ENCODE measurements at places on chromosomes 2 and 18. TPM values are rescaled to one million over a fixed set of nuclear protein-coding genes. Genes with fewer than 3 reads are reported as not detected.

The SERPINB2 gene
- not detected for total RNA-seq

The GRB14 gene
- total RNA-seq, result not detected

The DOCK10 gene
- total RNA-seq, result 343 TPM

The KHK gene
- 12.4 TPM for total RNA-seq

The FRZB gene
- total RNA-seq, result not detected

The RAB17 gene
- 0.16 TPM for total RNA-seq

The KCNG2 gene
- not detected for total RNA-seq

The CCDC121 gene
- total RNA-seq, result 1.6 TPM

The ACADL gene
- total RNA-seq, result not detected

The FAP gene
- not detected for total RNA-seq

The CPO gene
- total RNA-seq, result not detected

The CAPN13 gene
- not detected for total RNA-seq

The GPR148 gene
- total RNA-seq, result not detected

The DCDC2C gene
- total RNA-seq, result not detected

The FBXO15 gene
- total RNA-seq, result 2.4 TPM

The FSIP2 gene
- total RNA-seq, result 0.26 TPM

The PLB1 gene
- 1.0 TPM for total RNA-seq

The VWA3B gene
- total RNA-seq, result not detected

GRCh38 chr18:79844999-79845563 lies 47.3 kb downstream of the KCNG2 start:
- H3K36me3 ChIP-seq, result no peaks in the 10 kb centered on the region
- H3K27ac ChIP-seq, result no peak overlapping the region
- DNase-seq, result no peak

GRCh38 chr2:150522269-150522668 lies 34.8 kb upstream of the RND3 start:
- no peak overlapping the region for H3K27ac ChIP-seq
- H3K4me3 ChIP-seq, result no peak overlapping the region
- no peaks in the 10 kb centered on the region for H3K27me3 ChIP-seq

DNA sequence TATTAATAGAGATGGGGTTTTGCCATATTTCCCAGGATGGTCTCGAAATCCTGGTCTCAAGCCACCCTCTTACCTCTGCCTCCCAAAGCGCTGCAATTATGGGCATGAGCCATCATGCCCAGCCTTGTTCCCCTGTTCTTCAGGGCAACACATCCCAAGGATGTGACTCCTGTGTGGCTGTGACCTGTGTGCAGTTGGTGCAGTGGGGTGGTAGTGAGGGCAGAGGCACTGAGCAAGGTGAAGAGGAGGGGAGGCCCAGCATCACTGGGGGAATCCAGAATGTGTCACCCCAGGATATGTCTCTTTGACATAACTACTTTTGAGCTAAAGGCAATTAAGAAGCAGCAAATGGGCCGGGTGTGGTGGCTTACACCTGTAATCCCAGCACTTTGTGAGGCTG lies 23.4 kb downstream of the CENPA start:
- H3K36me3 ChIP-seq, result no peaks in the 10 kb centered on the region
- no peak overlapping the region for H3K4me3 ChIP-seq
- no peak for DNase-seq
- H3K27me3 ChIP-seq, result no peaks in the 10 kb centered on the region
- peaks cover 15% of the 10 kb centered on the region for H3K4me1 ChIP-seq

DNA sequence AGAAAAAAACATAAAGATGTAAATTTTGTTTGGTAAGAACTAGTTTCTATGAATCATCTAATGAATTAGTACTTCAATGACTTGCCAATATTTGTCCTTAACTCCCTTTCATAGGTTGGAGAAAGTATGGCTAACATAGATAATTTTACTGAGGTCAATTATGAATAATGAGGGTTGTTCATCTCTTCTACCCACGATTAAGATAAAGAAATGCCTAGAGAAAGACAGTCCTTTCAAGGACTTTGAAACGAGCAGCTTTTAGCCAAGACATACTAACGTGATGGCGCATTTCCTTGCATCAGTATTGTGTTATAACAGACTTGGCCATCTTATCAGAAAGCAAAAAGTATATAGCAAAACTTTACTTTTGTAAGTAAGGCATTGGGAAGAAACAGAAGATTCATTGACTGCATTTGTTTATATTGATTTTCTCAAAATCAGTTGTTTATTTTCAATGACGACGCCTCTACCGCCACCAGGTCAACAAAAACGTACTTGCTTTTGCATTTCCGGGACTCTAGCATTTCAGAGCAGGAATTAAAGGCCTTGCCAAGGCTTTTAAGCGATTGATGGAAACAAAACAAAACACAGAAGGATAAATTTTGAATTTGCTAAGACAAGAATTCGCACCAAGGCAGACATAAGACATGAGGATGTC lies 961 bp downstream of the RBM43 start:
- no peaks in the 10 kb centered on the region for H3K27me3 ChIP-seq
- peaks cover 9% of the 10 kb centered on the region for H3K36me3 ChIP-seq
- no peak for DNase-seq
- H3K4me3 ChIP-seq, result peak overlapping the region; percentile 83
- H3K27ac ChIP-seq, result peak overlapping the region; percentile 94

DNA sequence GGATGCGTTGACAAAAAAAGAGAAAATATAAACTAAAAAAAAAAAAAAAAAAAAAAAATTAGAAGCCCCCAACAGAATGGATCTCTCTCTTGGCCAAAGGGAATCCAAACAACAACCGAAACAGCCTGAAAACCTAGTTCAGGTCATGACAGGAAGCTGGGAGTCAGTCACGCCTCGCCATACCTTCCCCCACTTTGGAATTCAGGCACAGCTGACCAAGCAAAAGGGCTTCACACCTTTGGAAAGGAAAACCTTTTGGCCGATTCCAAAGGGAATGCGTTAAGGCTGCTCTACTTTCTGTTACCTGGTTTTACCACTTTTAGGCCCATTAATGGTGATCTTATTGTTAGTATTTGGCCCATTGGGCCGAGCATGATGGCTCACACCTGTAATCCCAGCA lies 17.9 kb upstream of the RMC1 start:
- no peak overlapping the region for H3K4me3 ChIP-seq
- peaks cover 18% of the 10 kb centered on the region for H3K36me3 ChIP-seq
- no peak overlapping the region for H3K27ac ChIP-seq
- no peaks in the 10 kb centered on the region for H3K27me3 ChIP-seq
- H3K4me1 ChIP-seq, result peaks cover 19% of the 10 kb centered on the region

GRCh38 chr2:76667821-76668271 lies 854.3 kb downstream of the LRRTM4 start:
- no peak overlapping the region for H3K27ac ChIP-seq
- DNase-seq, result no peak
- no peaks in the 10 kb centered on the region for H3K27me3 ChIP-seq
- no peak overlapping the region for H3K4me3 ChIP-seq
- H3K36me3 ChIP-seq, result no peaks in the 10 kb centered on the region

- peak; percentile 69 for DNase-seq
- H3K27me3 ChIP-seq, result no peaks in the 10 kb centered on the region
- peaks cover 33% of the 10 kb centered on the region for H3K36me3 ChIP-seq
- H3K4me3 ChIP-seq, result no peak overlapping the region
These were observed 16.6 kb downstream of the NIF3L1 start for GRCh38 chr2:200905618-200906296.

DNA sequence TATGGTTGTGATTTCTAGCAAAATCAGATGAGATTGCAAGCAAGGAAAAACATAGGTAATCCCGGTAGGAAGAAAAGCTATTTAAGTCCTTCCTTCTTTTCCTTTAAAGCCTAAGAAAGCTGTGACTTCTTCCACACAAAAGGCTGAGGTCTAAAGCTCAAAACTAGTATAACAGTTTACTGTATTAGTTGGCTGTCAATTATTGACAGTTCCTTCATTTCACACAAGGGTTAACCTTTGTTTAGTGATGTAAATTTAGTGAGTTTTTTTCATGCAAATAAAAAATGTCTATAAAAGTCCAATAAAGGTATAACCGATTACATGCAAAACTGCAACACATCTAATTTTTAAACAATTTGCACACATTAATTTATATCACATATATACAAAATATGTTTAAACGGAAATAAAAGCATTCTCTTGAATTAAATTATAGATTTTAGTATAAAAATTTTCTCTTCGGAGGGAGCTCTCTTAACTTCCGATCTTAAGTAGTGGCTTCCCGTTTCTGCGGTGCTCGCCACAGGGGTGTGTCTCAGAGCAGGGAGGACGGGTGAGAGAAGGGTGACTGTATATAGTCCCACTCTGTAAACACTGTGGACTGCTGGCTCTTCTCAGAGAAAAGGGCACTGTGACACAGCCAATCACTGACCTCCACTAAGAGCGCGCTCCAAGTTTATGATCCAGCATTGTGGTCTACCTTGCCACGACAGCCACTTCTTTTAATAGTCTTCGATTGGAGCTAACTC lies 33.4 kb downstream of the TTR start:
- H3K36me3 ChIP-seq, result no peaks in the 10 kb centered on the region
- no peak overlapping the region for H3K27ac ChIP-seq
- no peaks in the 10 kb centered on the region for H3K27me3 ChIP-seq

DNA sequence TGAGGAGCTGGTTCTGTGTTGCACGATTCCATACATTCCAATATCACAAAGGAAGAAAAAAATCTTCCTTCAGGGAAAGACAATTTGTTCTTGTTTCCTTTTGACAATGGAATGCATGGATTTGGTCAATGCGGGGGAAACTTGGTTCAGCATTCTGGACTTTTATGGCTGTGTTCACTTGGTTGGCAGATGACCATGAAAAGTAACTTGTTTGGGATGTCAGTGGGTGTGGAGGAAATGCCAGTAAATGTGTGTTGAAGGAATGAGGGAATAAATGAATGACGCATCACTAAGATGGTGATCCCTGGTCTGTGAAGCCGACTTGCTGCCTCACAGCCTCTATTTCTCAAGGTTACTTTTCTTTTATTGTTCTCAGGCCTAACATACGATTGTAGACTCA lies 53.7 kb downstream of the THUMPD2 start:
- peaks cover 9% of the 10 kb centered on the region for H3K27me3 ChIP-seq
- no peak overlapping the region for H3K27ac ChIP-seq
- peaks cover 2% of the 10 kb centered on the region for H3K36me3 ChIP-seq
- no peak overlapping the region for H3K4me3 ChIP-seq

GRCh38 chr2:169031202-169031601 lies at the start of gene ABCB11:
ABCB11 (minus strand) TSS chr2:169031324; CDS start chr2:169018125, 13,199 bp downstream.
- H3K4me3 ChIP-seq, result no peak within 1 kb of the TSS
- no peaks in the 10 kb centered on the region for H3K27me3 ChIP-seq

GRCh38 chr2:241945803-241946202 lies 76.3 kb downstream of the RTP5 start:
- DNase-seq, result no peak
- no peaks in the 10 kb centered on the region for H3K27me3 ChIP-seq
- peaks cover 2% of the 10 kb centered on the region for H3K4me1 ChIP-seq
- no peak overlapping the region for H3K27ac ChIP-seq
- no peak overlapping the region for H3K4me3 ChIP-seq

DNA sequence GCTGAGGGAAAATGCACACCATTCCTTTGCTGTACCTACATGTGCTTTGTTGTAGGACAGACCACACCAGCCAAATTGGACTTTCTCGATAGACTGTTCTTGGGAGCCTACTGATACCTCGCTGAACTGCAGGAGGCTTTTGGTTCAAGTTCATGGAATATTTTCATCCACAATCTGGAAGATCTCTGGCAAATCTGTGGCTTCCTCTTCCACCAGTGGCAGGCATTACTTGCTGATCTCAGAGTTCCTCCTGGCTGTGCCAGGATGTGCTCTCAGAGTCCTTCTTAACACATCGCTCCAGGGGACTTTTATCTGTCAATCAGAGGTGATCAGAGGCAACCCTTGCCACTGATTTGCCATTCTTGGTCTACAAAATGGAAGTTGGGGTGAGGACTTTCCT lies 87.7 kb downstream of the PTGR3 start:
- H3K27me3 ChIP-seq, result peaks cover 3% of the 10 kb centered on the region
- H3K27ac ChIP-seq, result no peak overlapping the region
- H3K36me3 ChIP-seq, result no peaks in the 10 kb centered on the region
- DNase-seq, result no peak
- H3K4me1 ChIP-seq, result no peaks in the 10 kb centered on the region

- no peak for DNase-seq
- no peak overlapping the region for H3K27ac ChIP-seq
- no peaks in the 10 kb centered on the region for H3K4me1 ChIP-seq
- H3K36me3 ChIP-seq, result peaks cover 2% of the 10 kb centered on the region
- H3K27me3 ChIP-seq, result peaks cover 12% of the 10 kb centered on the region
- H3K4me3 ChIP-seq, result no peak overlapping the region
These were observed 98.7 kb upstream of the SLC66A3 start for GRCh38 chr2:11056614-11057013.

DNA sequence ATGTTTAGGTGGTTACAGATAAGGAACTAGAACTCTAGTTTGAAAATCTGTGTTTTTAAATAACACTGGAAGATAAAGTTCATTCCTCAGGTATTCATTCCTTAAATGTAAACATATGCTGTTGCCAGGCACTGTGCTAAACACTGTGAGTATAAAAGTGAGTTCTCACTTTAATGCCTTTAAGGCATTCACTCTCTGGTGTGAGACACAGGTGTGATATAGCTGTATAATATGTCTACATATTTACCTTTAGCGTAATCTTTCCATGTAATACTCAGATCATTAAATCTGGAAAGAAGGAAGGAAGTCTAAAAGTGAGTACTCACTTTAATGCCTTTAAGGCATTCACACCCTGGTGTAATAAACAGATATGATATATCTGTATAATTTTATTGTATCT lies 472.6 kb downstream of the PARD3B start:
- H3K4me3 ChIP-seq, result no peak overlapping the region
- H3K27me3 ChIP-seq, result no peaks in the 10 kb centered on the region
- H3K4me1 ChIP-seq, result no peaks in the 10 kb centered on the region
- no peaks in the 10 kb centered on the region for H3K36me3 ChIP-seq
- no peak for DNase-seq
- H3K27ac ChIP-seq, result no peak overlapping the region

- DNase-seq, result peak; percentile 37
- H3K4me1 ChIP-seq, result peaks cover 3% of the 10 kb centered on the region
- no peaks in the 10 kb centered on the region for H3K36me3 ChIP-seq
These were observed 217.0 kb upstream of the DTNA start for GRCh38 chr18:34493099-34493544.

GRCh38 chr2:223900066-223900465 lies 45.1 kb downstream of the WDFY1 start:
- H3K27ac ChIP-seq, result no peak overlapping the region
- no peak overlapping the region for H3K4me3 ChIP-seq
- no peaks in the 10 kb centered on the region for H3K27me3 ChIP-seq
- H3K4me1 ChIP-seq, result peaks cover 18% of the 10 kb centered on the region
- peaks cover 52% of the 10 kb centered on the region for H3K36me3 ChIP-seq
- DNase-seq, result no peak
